Fibroblast of skin of right quadriceps (primary cell): ENCODE measurements at places on chromosomes 12 and 14.

- DNase-seq: no peak
These were observed 171.5 kb downstream of the ANO2 start for GRCh38 chr12:5773550-5773949.

GRCh38 chr14:63875311-63875710 is 22.5 kb downstream of the SYNE2 start:
- DNase-seq: peak; percentile 59

GRCh38 chr14:25756876-25757275 is 706.9 kb upstream of the STXBP6 start:
- no peak for DNase-seq

GRCh38 chr12:109758426-109759420 is 45.1 kb downstream of the FAM222A start:
- DNase-seq: no peak

GRCh38 chr14:68940614-68941185 is 38.4 kb downstream of the ACTN1 start:
- DNase-seq: no peak

- peak; percentile 85 for DNase-seq
These were observed 834 bp downstream of the RASSF8 start for GRCh38 chr12:25959071-25959961.

GRCh38 chr12:38610808-38611350 is 294.3 kb downstream of the ALG10B start:
- DNase-seq: no peak

DNA sequence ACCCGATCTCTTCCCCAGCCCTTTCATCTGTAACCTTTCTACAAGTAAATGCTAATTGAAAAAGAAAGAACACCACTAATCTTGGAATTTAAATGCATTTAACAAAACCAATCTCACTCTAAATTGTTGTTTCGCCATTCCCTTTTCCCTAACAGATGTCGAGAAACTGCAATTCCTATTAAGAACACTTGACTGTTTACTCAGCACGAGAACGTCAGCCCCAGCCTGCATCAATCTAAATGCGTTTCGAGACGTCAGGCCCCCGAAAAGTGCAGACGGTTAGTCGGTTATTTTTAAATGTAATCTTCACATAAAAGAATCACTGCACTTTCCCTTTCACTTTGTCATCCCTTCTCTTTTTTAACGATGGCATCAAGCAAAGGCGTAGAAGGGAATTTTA is 837.6 kb downstream of the VRK1 start:
- peak; percentile 34 for DNase-seq

DNA sequence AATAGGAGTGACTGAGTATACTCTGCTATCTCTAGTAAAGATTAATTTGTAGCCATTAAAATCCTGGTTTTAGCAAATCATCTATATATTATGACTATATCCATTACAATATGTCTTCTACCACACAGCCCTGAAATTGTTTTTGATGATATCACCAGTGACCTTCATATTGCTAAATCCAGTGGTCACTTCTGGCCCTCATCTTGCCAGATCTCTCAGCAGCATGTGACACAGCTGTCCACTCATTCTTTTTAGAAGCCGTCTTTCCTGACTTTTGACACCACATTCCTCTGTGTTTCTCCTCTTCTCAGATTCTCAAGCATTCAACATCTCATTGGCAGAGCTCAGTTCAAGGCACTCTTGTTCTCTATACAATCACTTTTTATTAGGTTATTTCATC is 54.9 kb downstream of the CPNE8 start:
- DNase-seq: no peak

- DNase-seq: peak; percentile 75
These were observed 2.9 kb downstream of the MYL2 start for GRCh38 chr12:110917467-110917866.

- no peak for DNase-seq
These were observed 241.4 kb downstream of the TMEM117 start for GRCh38 chr12:44077294-44077693.

DNA sequence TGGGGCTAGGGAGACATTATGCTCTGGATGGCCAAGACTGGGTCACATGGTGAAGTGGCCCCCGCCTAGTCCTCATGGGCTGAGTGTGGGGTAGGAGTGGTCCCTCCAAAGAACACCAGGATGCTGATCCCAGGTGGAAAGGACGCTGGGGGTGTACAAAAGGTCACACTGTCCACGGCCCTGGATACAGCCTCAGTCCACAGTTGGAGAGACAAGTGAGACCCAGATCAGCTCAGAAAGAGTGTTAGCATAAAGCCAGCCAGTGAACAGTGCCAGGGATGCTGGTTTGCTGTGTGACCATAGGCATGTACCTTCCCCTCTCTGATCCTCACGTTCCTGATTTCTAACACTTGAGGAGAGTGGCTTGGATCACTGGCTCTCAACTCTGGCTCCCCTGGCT is 13.4 kb upstream of the OAS2 start:
- no peak for DNase-seq

DNA sequence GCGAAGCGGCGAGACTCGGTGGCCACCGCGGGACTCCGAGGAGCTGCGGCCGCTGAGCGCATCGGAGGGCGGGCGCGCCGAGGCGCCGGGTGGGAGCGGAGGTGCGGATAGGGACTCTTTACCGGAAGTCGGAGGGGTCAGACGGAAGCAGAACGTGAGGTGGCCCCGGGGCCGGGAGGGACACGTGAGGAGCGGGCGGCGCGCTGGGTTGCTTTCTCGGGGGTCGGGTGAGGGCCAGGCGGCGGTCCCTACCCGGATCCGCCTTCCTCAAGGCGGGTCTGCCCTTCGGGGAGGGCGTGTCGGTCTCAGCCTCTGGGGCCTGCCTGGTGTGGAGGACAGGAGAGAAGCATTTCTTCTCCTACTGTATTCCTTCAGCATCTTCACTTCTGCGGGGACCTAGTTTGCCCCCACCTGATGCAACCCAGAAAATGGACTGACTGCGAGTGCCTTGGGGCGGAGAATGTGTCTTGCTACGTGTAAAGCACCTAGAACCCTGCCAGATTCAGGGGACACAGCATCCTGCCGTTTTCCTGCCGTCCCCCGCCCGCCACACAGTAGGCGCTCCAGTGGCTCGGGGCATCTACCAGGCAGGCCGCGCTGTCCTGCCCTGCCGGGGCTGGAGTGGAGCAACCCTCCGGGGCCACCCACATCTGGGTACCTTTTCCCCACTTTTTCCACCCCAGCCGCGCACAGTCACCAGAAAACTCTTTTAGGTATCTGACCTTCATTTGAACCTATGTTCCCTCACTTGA is 514 bp upstream of the ATXN2 start:
- DNase-seq: peak; percentile 97

GRCh38 chr12:127515941-127516340 is 751.0 kb upstream of the TMEM132C start:
- peak; percentile 65 for DNase-seq

- no peak for DNase-seq
These were observed 47.8 kb downstream of the TESPA1 start for GRCh38 chr12:54936736-54937135.

GRCh38 chr12:64440100-64440499 is 11.8 kb upstream of the TBK1 start:
- no peak for DNase-seq

DNA sequence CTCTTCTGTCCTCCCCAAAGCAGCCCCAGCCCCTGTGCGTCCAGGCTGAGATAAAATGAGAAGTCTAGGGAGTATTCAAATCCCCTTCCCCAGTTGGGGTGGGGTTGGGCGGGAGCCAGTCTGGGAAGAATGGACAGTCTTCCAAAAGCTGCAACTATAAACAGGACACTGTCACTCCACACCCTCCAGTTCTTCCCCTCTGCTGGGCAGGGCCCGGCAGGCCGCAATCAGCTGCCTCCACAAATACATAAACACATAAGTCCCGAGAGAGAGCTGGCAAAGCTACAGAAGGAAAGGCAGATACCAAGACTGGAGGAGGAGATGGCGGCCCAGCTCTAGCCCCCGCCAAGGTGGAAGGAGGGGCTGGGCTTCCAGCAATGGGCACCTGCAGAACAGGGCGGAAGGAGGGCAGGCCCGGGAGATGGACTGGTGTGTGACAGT is 12.7 kb downstream of the LTBP2 start:
- DNase-seq: no peak

DNA sequence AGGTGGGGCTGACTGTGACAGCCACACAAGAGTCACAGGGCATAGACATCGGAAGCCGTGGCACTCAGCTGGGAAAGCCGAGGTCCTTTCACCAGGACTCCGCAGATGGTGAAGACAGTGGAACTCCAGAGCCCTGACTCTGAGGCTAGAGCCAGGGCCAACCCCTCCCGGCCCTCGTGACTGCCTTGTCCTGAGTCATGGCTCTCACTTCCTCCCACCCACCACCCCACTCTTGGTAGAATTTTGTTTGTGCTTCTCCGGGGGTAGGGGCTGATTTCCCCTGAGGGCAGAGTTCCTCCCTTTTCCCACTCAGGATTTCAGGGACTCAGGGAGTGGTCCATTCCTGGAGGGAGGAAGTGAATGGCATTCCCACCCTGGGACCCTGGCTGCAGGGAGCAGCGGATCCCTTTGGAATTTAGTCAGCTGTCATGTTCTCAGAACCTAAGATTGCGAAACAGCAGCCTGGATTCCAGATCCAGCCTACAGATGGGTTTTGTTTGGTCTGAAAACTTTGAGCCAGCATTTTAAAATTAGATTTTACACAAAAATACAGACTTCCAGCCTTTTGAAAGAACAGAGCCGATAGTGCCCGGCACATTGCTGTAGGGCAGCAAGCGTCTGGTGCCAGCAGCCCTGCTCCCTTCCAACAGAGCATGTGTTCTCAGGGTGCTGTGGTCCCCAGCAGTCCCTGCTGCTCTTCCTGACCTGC is 50.7 kb downstream of the TPCN1 start:
- DNase-seq: peak; percentile 68

DNA sequence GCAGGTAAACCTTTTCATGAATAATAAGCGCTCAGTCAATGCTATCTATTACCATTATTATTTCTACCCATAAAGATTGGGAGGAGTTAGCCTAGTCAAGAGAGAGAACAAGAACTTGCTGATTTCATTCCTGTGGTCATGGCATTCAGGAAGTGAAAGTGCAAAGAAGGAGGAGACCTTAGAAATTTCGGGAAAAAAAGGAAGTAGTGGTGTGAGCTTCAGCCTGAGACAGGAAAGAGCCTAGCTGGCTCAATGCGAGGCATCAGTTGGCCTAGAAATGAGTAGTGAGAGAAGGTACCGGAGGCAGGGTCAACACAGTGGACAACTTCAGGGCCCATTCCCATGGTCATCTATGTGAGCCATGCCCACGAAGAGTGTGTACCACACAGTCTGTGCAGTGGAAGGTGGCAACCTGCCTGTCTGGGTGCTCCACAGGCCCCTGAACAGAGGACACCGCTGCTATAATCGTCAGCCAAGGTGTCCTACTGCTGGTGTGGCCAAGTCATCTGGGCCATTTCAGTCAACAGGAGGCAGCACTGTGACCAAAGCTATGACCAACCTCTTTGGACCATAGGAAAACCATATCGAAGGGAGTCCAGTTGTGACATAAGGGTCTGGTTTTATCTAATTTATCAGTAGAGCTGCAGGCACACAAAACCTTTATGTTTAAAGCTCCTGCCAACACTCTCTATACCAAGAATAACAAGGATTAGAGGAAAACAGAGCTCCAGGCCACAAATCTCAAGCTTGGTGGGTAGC is 16.2 kb upstream of the STON2 start:
- DNase-seq: no peak

GRCh38 chr14:83309833-83310232 is 1776.2 kb upstream of the SEL1L start:
- DNase-seq: no peak

DNA sequence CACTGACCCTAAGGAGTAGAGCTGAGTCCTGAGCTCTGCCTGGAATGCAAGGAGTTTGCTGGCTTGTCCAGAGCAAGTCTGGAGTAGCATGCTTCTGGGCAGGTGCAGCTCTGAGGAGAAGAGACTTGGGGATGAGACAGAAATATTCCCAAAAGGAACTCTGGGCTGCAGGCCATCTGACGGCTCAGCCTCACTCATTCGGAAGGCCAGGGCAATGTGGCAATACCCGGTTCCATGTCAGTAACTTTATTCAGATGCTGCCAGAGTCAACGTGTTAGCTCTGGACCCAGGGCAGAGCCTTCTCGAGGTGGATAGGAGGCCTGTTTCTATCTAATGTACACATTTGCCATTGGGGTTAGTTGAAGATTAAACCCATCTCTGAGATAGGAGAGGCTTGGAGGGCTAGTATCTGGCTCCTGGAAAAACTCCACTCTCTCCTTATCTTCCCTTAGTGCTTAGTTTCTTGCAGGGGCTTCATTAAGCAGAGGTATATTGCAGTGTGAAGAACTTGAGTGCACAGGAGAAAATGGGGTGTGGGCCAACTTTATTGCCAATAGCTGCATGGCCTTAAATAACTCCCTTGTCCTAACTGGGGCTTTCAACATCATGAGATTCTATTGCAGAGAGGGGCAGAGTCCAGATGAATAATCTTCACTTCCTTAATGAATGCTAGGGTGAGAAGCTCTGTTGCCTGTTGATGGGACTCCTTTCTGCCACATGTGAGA is 65.6 kb downstream of the NTF3 start:
- peak; percentile 40 for DNase-seq

DNA sequence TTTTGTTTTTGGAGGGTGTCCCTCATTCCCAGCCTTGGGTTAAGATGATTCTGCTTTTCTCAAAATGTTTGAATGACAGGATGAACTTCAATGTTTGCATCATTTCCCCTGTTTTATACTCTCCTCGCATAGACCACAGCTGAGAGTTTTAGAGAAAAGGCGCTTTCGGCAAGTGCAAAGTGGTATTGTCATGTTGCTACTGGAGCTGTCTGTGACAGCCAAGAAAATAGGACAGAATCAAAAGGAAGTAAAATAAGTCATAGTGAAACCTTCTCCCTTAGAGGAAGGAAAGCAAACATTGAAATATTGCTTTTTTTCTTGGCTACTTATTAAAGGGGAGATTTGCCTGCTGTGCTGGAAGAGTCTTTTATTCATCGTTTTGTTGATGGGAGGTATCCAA is 33.5 kb upstream of the ARHGAP5 start:
- no peak for DNase-seq

- DNase-seq: no peak
These were observed 136.9 kb downstream of the FUT8 start for GRCh38 chr14:65549429-65549828.

GRCh38 chr14:77599889-77600288 is 16.5 kb downstream of the SPTLC2 start:
- no peak for DNase-seq

GRCh38 chr14:44396226-44396625 is 110.9 kb downstream of the FSCB start:
- no peak for DNase-seq

GRCh38 chr12:96313606-96314005 is 86.6 kb downstream of the CDK17 start:
- no peak for DNase-seq

DNA sequence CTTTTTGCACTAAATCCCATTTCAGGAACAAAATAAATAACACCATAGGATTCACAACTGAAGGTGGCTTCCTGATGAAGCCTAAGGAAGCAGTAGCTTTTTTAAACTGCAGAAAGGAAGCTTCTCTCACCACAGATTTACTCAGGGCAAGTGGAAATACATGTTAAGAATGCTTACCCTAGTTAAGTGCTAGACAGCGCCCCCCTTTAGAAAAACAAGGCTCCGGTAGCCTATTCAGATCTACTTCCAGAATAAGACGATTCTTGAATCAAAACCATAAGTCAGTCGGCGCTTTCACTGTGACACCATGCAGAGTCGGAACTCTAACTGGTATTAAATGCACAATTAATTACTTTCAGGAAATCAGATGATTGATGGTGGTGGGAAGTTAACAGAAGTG is 41.9 kb downstream of the E2F7 start:
- no peak for DNase-seq
